Substantia nigra (tissue), 51 donors: ENCODE measurements at places on chromosomes 7 and 10.

DNA sequence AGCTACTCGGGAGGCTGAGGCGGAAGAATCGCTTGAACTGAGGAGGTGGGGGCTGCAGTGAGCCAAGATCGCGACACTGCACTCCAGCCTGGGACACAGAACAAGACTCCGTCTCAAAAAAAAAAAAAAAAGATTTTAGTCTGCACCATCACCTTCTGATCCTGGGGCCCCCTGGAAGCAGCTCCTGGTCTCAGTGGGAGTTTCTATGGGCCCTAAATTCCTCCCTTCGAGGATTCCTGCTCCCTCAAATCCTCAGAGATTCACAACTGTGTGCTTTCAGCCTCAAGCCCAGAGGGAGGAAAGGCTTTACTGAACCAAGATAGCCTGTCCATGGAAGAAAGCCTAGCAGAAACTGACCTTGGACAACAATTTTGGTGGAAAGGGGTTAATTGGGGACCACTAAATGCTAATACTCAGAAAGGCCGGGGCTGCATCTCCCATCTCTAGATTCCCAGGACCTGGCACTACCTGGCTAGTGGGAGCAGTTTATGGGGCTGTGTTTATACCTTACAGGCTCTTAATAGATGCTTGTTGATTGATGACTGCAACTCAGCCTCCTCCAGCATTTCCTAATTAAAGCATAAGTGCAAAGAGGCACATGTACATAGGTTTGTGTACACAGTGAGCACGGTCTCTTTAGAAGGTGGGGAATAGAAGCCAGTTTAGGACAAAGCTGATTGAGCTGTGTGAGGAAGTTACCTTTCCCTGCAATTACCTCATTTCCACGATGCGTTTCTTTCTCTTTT, 9.2 kb upstream of the FGFR2 start:
- DNase-seq: no peak

DNA sequence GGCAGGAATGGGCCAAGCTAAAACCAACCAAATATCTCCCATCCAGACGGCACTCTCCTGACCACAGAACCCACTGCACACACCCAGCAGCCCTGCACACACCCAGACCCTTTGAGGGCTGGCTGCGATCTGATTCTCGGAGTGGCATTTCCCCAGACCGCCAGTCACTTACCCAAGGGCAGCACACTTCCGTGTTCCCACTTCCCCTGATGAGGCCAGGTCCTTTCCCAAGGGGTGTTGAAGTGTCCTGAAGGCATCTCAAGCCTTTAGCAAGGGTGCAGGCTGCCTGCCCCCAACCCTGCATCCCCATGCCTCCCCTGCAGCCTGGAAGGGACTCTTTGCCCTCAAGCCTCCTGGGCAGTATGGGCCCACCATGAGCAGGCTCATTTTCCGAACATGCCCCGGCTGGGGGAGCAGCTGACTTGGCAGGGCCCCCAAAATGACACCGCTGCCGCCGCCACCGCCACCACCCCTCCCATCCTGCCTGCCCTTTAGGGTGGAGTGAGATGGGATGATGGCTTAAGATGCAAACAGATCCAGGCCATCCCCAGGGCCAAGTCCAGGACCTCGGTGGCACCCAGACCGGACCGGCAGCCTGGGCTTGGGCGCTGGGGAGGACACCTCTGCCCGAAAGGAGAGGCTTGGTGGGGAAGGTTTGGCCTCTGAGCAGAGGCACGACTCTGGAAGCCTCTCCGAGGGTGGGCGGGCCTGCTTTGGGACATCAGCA, 159.8 kb downstream of the NRF1 start:
- no peak for DNase-seq

DNA sequence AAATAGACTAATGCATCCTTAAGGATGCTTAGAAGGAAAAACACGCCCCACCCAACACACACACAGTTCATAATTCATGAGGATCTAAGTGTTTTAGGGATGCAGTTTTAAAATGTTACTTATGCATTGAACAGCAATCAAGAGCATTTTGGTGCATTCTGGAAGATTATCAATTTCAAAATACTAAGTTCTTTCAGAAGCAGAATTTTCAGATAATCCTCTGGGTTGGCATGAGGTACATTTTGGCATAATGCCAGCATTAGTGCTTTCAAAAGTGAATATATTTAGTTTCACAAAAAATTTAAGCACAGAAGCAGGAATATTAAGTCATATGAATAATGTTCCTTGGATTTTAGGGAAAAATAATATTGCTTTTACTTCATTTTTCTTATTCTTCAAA, 937.1 kb downstream of the REEP3 start:
- DNase-seq: no peak

DNA sequence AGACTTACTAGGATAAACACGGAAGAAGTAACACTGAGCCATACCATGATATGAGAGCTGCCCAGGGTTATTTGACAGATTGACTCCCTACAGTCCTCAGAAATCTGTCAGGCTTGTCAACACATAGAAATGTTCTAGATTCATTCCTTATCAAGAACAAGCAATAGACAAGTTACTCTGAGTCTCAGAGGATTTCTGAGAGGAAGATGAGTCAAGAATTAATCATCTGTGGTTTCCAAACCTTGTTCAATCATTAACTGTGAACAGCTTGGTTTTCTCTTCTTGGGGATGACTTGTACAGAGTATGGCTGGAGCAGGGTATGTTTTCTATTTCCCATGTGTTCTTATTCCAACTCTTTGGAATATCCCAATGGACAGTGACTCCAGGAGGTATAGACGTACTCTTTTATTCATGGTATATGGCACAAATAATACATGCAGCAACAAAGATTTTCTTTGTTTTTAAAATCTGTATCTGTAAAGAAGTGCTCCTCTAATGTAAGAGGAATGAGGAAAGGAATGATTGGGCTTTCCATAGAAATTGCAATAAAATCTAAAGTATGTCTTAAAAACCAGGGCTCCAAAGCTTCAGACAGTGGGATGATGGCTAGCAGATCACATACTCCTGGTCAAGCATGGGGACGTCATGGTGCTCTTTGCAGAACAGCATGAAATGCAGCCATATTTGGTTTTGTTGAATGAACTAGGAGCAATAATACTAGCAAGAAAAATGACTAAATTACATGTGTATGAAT, 11.9 kb upstream of the SFR1 start:
- no peak for DNase-seq

DNA sequence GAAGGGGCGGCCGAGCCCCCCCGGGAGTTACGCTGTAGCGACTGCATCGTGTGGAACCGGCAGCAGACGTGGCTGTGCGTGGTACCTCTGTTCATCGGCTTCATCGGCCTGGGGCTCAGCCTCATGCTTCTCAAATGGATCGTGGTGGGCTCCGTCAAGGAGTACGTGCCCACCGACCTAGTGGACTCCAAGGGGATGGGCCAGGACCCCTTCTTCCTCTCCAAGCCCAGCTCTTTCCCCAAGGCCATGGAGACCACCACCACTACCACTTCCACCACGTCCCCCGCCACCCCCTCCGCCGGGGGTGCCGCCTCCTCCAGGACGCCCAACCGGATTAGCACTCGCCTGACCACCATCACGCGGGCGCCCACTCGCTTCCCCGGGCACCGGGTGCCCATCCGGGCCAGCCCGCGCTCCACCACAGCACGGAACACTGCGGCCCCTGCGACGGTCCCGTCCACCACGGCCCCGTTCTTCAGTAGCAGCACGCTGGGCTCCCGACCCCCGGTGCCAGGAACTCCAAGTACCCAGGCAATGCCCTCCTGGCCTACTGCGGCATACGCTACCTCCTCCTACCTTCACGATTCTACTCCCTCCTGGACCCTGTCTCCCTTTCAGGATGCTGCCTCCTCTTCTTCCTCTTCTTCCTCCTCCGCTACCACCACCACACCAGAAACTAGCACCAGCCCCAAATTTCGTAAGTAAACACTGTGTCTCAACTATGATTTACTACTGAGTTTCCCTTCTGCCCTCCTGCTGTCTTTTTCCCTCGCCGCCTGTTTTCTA, 666 bp downstream of the NRG3 start:
- DNase-seq: no peak

GRCh38 chr7:98288064-98288823, 6.8 kb downstream of the BRI3 start:
- DNase-seq: no peak

- DNase-seq: no peak
Measured at GRCh38 chr7:41326616-41327015, 376.3 kb downstream of the INHBA start.

GRCh38 chr10:8596929-8597472, 542.5 kb downstream of the GATA3 start:
- DNase-seq: no peak

- DNase-seq: no peak
Measured at GRCh38 chr10:812787-813186, 118.7 kb downstream of the LARP4B start.

DNA sequence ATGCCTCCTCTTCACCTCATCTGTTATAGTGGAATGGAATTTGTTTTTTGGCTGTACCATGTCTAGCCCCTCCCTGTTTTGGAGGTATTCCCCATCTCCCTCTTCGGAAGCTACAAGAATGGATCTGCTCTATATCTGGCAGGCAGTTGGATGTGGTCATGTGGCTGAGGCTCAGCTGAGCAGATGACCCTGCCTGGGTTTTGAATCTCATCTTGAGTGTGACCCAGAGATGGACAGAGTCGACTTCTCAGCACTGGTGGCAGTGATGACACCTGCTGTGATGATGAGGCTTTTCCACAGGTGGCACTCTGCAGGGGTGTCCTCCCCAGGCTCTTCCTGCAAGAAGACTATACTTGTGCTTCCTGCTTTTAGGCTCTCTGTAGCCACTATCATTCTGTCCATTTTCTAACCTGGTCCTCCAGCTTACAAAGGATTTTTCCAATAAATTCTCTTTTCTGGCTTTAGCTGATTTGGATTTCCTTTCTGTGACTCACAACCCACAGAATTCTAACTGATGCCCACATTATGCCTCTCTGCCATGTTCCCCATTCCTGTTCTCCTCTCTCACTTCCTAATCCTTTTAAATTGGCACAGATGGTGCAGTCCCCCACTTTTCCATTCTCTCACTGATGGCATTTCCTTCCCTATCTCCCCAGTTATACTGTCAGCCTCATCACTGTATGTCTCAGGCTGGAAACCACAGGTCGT, 7.5 kb upstream of the ARHGAP22 start:
- no peak for DNase-seq

DNA sequence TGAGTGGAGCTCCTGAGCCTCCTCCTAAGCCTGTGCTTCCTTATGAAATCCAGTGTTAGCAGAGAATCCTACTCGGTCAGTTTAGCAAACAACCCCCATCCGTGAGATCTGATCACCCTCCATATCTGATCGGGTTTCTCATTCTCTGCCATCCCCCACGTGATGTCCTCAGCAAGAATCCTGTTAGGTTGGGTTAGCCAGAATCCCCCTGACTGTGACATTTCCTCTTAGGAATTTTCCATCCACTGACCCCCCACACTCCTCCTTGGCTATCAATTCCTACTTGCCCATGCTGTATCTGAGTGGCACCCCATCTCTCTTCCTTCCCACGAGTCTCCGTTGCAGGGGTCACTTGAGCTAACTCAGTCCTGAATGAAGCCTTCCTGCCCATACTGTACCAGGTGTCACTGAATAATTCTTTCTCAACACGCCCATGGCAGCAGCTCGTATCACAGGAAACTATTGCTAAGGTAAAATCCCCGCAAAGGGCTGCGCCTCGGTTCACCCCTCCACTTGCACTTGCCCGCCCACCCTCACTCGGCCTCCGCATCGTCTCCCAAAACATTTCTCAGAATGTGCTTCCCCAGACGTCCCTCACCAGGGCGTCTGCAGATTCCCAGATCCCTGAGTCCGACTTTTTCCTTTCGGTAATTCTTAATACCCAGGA, 44.1 kb downstream of the MYOF start:
- no peak for DNase-seq

DNA sequence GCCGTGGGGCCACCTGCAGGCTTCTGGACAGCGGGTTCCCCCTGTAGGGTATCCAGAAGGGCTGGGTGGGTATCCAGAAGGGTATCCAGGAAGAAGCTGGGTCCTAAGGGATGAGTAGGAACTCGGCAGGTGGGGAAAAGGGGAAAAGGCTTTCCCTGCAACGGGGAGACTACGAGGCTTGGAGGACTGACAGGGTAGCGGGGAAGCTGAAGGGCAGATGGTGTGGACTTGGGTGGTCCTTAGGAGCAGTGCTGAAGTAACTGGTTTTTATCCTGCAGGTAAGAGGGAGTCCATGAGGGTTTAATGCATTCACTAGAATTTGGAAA, 525 bp downstream of the UBE2D4 start:
- DNase-seq: no peak

GRCh38 chr10:60703266-60704041, 74.8 kb upstream of the CDK1 start:
- DNase-seq: no peak

DNA sequence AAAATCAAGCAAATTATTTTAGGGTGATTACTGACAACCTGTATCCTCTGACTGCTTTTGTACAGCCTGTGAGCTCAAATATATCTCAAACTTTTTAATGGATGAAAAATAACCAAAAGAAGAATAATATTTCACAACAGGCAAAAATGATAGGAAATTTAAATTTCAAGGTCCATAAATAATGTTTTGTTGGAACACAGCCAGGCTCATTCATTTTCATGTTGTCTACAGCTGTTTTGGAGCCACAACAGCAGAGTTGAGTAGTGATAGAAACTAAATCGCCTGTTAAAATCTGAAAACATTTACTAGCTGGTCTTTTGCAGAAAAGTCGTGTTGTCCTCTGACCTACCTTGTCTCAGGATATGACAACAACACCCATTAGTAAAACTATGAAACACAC, 75.9 kb downstream of the GLI3 start:
- DNase-seq: no peak

- DNase-seq: no peak
Measured at GRCh38 chr10:124712704-124713407, 31.3 kb downstream of the FAM53B start.

- no peak for DNase-seq
Measured at GRCh38 chr10:46232084-46232483, 54.7 kb upstream of the ANTXRL start.

DNA sequence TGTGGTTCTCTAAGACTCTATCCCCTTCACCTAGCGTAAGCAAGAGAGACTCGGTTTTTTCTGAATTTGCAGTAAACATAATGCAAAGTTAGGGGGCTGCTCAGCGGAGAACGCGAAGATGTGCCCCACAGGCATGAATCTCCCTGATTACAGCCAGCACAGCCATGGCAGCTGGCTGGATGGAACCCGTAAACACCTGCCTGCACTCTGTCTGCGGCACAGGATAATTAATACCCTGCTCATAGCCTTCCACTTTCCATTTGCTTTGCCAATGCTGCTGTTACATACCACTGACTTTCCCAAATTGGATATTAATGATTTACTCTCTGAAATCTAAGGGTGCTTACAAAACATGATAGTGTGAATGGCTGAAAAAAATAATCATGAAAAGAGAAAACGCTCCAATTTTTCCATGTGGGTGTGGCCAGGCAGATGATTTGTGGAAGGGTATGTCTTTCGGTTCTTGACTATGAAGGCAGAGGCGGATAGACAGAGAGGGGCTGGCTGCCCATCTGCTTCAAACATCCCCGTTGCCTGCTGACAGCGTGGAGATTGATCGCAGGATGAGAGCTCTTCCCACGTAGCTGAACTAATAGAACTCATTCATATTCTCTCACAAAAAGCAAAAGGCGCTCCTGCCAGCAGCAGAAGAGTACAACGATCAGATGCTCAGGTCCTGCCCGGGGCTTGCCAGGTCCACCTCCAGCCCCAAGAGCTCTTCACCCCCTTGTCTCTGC, 193.2 kb upstream of the GHITM start:
- no peak for DNase-seq

GRCh38 chr10:54368984-54369383, 432.0 kb downstream of the PCDH15 start:
- DNase-seq: no peak

- no peak for DNase-seq
Measured at GRCh38 chr7:98119256-98119918, 12.7 kb downstream of the LMTK2 start.
